Activated naive CD8-positive, alpha-beta T cell treated with anti-CD3 and anti-CD28 coated beads, Interleukin-2, amount 50 U/mL, for 24 hours (primary cell): ENCODE measurements at places on chromosomes 12 and 14.

- H3K27ac ChIP-seq, result no peak overlapping the region
- no peaks in the 10 kb centered on the region for H3K27me3 ChIP-seq
- no peak overlapping the region for H3K4me3 ChIP-seq
Observed at GRCh38 chr14:34088914-34089313, 138.0 kb upstream of the EGLN3 start.

DNA sequence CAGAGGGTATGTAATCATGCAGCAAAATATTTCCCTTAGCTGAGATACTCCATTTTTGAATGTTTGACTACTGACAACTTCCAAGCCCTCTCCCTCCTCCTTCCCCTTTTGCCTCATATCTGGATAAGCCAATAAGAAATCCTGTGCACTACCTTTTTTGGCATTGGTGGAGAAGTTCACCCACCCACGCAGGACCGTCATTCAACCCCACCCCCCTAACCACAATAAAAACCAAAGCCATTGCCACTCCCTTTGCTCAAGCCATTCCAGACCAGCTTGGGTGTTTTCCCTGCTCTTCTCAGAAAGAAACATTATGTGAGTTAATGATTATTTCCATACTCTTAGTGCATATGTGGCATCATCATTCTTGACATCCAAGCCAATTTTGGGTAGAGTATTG, 176.7 kb downstream of the PTPN11 start:
- no peak overlapping the region for H3K27ac ChIP-seq
- H3K4me3 ChIP-seq, result no peak overlapping the region
- H3K36me3 ChIP-seq, result no peaks in the 10 kb centered on the region

- peaks cover 5% of the 10 kb centered on the region for H3K4me1 ChIP-seq
- no peak overlapping the region for H3K4me3 ChIP-seq
- H3K36me3 ChIP-seq, result no peaks in the 10 kb centered on the region
- H3K27me3 ChIP-seq, result no peaks in the 10 kb centered on the region
- DNase-seq, result no peak
- no peak overlapping the region for H3K27ac ChIP-seq
Observed at GRCh38 chr12:7948589-7949260, 12.7 kb upstream of the SLC2A3 start.

DNA sequence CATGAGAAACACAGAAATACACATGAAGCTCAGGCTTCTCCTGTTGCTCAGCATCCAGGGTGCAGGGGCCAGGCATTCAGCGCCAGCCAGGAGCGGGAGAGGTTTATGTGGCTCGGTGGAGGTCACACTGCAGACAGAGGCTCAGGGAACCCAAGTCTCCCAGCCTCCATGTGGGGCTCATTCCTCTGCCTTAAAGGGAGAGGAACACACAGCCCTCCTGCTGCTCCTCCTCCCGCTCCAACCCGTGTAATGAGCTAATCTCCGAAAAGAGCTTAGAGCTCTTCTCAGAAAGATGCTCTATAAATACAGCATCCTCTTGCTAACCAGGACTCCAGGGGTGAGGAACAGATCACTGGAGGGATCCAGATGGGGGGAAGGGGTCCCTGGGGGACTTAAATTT, 28.2 kb downstream of the FGF6 start:
- H3K27me3 ChIP-seq, result peaks cover 6% of the 10 kb centered on the region
- no peaks in the 10 kb centered on the region for H3K36me3 ChIP-seq
- no peak overlapping the region for H3K4me3 ChIP-seq
- DNase-seq, result no peak

GRCh38 chr14:30221546-30221945, 293.9 kb upstream of the PRKD1 start:
- DNase-seq, result no peak
- no peaks in the 10 kb centered on the region for H3K27me3 ChIP-seq
- H3K4me3 ChIP-seq, result no peak overlapping the region
- H3K4me1 ChIP-seq, result no peaks in the 10 kb centered on the region

- H3K4me1 ChIP-seq, result no peaks in the 10 kb centered on the region
- no peak overlapping the region for H3K27ac ChIP-seq
- H3K36me3 ChIP-seq, result no peaks in the 10 kb centered on the region
- no peak for DNase-seq
- H3K4me3 ChIP-seq, result no peak overlapping the region
Observed at GRCh38 chr14:76612654-76613053, 148.6 kb upstream of the VASH1 start.
